ENCODE measurements at places on chromosomes 12 and 14. TPM values are rescaled to one million over a fixed set of nuclear protein-coding genes. Genes with fewer than 3 reads are reported as not detected.

GRCh38 chr14:66482873-66483272 lies 3.3 kb upstream of the CCDC196 start:
- H3K36me3 ChIP-seq = no peaks in the 10 kb centered on the region
- H3K4me1 ChIP-seq = peaks cover 10% of the 10 kb centered on the region
- H3K27ac ChIP-seq = no peak overlapping the region
- no peak for DNase-seq
- no peak overlapping the region for H3K4me3 ChIP-seq
- no peaks in the 10 kb centered on the region for H3K27me3 ChIP-seq

DNA sequence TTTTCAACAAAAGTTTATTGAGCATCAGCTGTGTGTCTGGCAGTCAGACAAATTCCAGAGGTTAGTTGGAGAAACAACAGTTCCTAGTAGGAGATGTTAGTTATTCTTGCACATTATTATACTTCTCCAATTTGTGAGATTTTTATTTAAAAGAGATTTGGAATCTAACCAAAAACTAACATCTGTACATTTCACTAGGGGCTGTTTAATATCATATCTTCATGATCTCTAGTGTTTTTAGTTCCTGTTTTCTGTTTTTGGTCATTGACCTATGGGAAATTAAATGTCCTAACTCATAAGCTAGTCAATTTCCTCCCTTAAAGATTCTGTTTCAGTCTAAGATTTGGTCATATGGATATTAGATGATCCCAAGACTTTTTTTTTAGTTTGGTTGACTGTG lies 34.1 kb upstream of the KLHDC2 start:
- DNase-seq = no peak
- H3K27me3 ChIP-seq = no peaks in the 10 kb centered on the region
- H3K27ac ChIP-seq = no peak overlapping the region
- H3K4me3 ChIP-seq = no peak overlapping the region
- H3K4me1 ChIP-seq = no peaks in the 10 kb centered on the region

DNA sequence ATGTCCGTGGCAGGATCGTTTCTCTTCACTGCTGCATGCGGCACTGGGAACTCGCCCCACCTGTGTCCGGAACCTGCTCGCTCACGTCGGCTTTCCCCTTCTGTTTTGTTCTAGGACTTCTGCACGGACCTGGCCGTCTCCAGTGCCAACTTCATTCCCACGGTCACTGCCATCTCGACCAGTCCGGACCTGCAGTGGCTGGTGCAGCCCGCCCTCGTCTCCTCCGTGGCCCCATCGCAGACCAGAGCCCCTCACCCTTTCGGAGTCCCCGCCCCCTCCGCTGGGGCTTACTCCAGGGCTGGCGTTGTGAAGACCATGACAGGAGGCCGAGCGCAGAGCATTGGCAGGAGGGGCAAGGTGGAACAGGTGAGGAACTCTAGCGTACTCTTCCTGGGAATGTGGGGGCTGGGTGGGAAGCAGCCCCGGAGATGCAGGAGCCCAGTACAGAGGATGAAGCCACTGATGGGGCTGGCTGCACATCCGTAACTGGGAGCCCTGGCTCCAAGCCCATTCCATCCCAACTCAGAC lies 1.2 kb downstream of the FOS start:
- no peaks in the 10 kb centered on the region for H3K27me3 ChIP-seq
- no peak for DNase-seq
- H3K4me1 ChIP-seq = peaks cover 27% of the 10 kb centered on the region
- H3K36me3 ChIP-seq = peaks cover 10% of the 10 kb centered on the region
- peak overlapping the region; percentile 74 for H3K4me3 ChIP-seq

DNA sequence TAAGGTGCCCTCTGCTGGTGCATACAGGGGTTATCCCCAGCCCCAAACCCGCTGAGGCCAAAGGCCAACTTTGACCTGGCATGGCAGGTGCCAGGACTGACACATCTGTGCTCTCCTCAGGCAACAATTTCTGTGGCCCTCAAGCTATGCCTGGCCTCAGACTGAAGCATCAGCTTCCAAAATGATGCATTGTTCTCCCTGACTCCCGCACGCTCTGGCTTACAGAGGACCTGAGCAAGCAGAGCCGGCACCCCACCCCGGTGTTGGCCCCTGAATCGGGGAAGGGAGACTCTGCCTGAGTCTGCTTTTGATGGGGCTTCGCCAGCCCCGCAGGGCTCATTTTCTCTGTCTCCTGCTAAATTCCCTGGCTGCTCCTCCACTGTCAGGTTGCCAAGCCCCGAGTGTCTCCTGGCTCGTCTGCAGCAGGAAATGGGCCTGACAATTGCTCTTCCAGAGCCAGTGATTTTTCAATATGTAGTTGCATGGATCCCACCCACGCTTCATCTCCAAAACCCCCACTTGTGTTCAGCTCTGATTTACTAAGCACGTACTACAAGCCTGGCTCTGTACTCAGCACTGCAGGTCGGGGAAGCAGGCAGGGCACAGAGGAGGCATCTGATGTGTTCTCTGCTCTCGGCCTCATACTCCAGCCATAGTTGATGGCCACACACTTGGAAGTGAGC lies 126.1 kb downstream of the SLC38A6 start:
- H3K27ac ChIP-seq = no peak overlapping the region
- no peaks in the 10 kb centered on the region for H3K27me3 ChIP-seq
- no peak overlapping the region for H3K4me3 ChIP-seq
- no peak for DNase-seq
- H3K4me1 ChIP-seq = peaks cover 3% of the 10 kb centered on the region

The KRT85 gene
- not detected for total RNA-seq

DNA sequence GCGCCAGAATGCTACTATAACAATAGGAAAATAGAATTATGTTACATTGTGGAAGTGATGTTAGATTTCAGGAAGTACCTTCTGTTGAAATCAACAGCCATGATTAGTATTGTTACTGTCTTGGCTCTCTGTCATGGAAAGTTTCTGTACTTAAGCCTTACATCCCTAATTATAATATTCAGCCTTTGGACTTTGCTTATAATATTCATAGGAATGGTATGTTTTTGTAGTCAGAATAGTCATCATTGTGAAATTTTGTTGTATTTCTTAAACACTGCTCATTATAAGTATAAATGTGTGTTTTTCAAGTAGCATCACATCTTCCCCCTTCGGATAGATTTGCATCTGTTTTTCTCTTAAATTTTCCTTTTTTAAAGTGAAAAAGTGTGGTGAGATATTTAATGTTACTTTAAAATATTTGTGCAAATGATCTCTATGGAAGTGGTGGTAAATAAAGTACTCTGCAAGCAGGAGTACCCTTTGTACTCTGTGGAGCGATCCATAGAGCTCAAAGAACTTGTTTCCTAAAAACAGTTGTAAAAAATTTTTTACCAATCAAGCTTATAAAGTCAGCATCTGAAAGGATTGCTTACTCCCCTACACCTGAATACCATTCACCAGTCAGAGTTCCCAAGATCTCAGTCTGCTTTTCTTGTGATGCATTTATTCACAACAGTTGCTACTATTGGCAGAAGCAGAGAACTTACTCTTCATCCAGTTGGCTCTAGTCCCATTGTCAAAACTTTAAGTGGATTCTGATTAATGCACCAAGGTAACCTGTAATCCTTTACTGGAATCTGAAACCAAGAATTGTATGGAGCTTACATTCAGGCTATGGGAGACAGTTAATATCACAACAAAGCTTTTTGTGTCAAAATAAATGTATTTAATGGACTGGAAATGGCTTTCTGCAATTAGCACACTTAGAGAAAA lies 87.8 kb downstream of the RIC8B start:
- no peak overlapping the region for H3K27ac ChIP-seq
- no peak overlapping the region for H3K4me3 ChIP-seq
- DNase-seq = no peak
- H3K36me3 ChIP-seq = peaks cover 3% of the 10 kb centered on the region
- H3K27me3 ChIP-seq = no peaks in the 10 kb centered on the region
- H3K4me1 ChIP-seq = no peaks in the 10 kb centered on the region

GRCh38 chr12:57821474-57822214 lies 3.1 kb upstream of the AVIL start:
- no peaks in the 10 kb centered on the region for H3K27me3 ChIP-seq
- no peak overlapping the region for H3K27ac ChIP-seq
- no peak overlapping the region for H3K4me3 ChIP-seq

- H3K4me3 ChIP-seq = no peak overlapping the region
- no peaks in the 10 kb centered on the region for H3K4me1 ChIP-seq
- H3K36me3 ChIP-seq = no peaks in the 10 kb centered on the region
- no peak overlapping the region for H3K27ac ChIP-seq
- H3K27me3 ChIP-seq = no peaks in the 10 kb centered on the region
- no peak for DNase-seq
Observed at GRCh38 chr14:56075301-56075700, 42.9 kb upstream of the PELI2 start.

DNA sequence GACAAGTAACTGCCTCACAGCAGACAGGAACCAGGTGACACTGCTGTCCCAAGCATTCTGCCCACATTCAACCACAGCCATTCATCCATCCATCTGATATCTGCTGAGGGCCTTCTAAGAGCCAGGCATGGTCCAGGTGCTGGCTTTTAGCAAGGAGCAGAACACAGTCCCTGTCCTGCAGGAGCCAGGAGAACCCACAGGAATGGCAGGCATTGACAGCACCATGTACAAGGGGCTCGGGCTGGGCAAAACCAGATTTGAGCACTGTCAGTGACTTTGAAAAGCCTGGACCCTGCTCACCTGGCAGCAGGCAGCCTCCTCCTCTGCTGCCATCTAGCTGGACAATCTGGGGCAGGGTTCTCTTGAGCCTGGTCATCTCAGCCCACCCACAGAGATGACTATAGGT lies 137.0 kb downstream of the ZFP36L1 start:
- peak; percentile 34 for DNase-seq
- no peak overlapping the region for H3K27ac ChIP-seq
- H3K4me1 ChIP-seq = peaks cover 19% of the 10 kb centered on the region
- H3K27me3 ChIP-seq = no peaks in the 10 kb centered on the region
- H3K36me3 ChIP-seq = no peaks in the 10 kb centered on the region

GRCh38 chr12:102182635-102183034 lies 15.0 kb downstream of the PMCH start:
- no peaks in the 10 kb centered on the region for H3K27me3 ChIP-seq
- no peaks in the 10 kb centered on the region for H3K4me1 ChIP-seq
- no peaks in the 10 kb centered on the region for H3K36me3 ChIP-seq
- H3K4me3 ChIP-seq = no peak overlapping the region

GRCh38 chr12:16605642-16606116 lies 283 bp downstream of the LMO3 start:
- DNase-seq = no peak
- H3K36me3 ChIP-seq = no peaks in the 10 kb centered on the region
- peak overlapping the region; percentile 43 for H3K4me3 ChIP-seq
- no peak overlapping the region for H3K27ac ChIP-seq
- H3K4me1 ChIP-seq = peaks cover 21% of the 10 kb centered on the region
- H3K27me3 ChIP-seq = peaks cover 2% of the 10 kb centered on the region

DNA sequence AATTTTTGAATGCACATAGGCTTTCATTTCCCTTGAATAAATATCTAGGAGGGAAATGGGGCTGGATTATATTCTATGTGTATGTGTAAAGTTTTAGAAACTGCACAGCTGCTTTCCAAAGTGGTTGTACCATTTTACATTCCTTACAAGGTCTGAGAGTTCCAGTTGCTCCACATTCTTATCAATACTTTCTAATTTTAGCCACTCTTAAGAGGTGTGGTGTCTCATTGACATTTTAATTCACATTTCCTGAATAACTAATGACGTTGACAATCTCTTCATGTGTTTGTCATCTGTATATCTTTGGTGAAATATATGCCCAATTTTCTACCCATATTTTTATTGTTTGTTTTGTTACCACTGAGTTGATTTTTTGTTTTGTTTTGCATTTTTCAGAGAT lies 74.6 kb upstream of the VASH1 start:
- no peak overlapping the region for H3K27ac ChIP-seq
- H3K4me1 ChIP-seq = peaks cover 13% of the 10 kb centered on the region
- no peaks in the 10 kb centered on the region for H3K27me3 ChIP-seq

The RPL36AL gene
- 110 TPM for total RNA-seq

GRCh38 chr12:50742776-50743175 lies 21.1 kb upstream of the ATF1 start:
- H3K4me3 ChIP-seq = no peak overlapping the region
- no peak overlapping the region for H3K27ac ChIP-seq
- no peaks in the 10 kb centered on the region for H3K27me3 ChIP-seq
- no peak for DNase-seq
- no peaks in the 10 kb centered on the region for H3K4me1 ChIP-seq

DNA sequence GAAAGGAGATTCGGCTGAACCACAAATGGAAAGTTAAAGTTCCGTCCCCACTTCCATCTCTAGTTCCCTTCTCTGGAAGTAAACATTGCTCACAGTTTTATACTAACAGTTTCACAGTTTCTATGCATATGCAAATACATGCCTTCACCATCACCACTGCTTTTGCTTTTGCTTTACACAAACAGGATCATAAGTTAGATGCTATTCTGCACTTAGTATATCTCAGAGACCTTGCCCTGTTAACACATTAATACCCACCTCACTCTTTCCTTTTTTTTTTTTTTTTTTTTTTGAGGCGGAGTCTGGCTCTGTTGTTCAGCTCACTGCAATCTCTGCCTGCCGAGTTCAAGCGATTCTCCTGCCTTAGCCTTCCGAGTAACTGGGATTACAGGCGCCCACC lies 890 bp downstream of the TEP1 start:
- H3K27ac ChIP-seq = peak overlapping the region; percentile 92
- DNase-seq = no peak
- H3K4me3 ChIP-seq = peak overlapping the region; percentile 76

GRCh38 chr12:132186208-132186856 lies 42.1 kb downstream of the NOC4L start:
- H3K4me3 ChIP-seq = no peak overlapping the region
- H3K27me3 ChIP-seq = peaks cover under 1% of the 10 kb centered on the region
- DNase-seq = no peak
- peaks cover 7% of the 10 kb centered on the region for H3K4me1 ChIP-seq
- no peaks in the 10 kb centered on the region for H3K36me3 ChIP-seq
- H3K27ac ChIP-seq = no peak overlapping the region

The BORCS5 gene
- 11.4 TPM for total RNA-seq

- H3K27me3 ChIP-seq = peaks cover 2% of the 10 kb centered on the region
- no peak overlapping the region for H3K27ac ChIP-seq
- H3K4me3 ChIP-seq = no peak overlapping the region
- no peak for DNase-seq
- no peaks in the 10 kb centered on the region for H3K4me1 ChIP-seq
Observed at GRCh38 chr12:34186492-34186891, 164.2 kb downstream of the ALG10 start.

DNA sequence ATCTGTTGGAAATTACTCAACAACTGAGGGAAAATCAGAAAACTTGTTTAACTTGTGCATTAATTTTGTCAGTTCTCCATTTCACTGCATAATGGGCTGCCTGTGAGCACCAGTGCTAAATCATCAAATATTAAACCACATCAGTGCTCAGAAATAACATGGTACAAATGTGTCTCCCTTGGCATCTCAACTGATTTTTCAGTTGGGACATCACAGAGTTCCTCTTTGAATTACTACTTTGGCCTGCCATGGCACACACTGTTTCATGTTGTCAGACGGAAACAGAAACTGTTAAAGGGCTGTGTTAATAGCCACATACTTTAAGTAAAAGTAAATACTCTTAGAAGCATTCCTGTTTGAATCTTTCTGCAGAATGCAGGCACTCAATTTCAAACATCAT lies 42.1 kb upstream of the STRN3 start:
- no peak for DNase-seq
- H3K4me3 ChIP-seq = no peak overlapping the region
- no peaks in the 10 kb centered on the region for H3K36me3 ChIP-seq
- H3K27ac ChIP-seq = no peak overlapping the region
- no peaks in the 10 kb centered on the region for H3K4me1 ChIP-seq

Data from liver (tissue), 10 donors.